ENCODE measurements at places on chromosomes 5 and 9.

DNA sequence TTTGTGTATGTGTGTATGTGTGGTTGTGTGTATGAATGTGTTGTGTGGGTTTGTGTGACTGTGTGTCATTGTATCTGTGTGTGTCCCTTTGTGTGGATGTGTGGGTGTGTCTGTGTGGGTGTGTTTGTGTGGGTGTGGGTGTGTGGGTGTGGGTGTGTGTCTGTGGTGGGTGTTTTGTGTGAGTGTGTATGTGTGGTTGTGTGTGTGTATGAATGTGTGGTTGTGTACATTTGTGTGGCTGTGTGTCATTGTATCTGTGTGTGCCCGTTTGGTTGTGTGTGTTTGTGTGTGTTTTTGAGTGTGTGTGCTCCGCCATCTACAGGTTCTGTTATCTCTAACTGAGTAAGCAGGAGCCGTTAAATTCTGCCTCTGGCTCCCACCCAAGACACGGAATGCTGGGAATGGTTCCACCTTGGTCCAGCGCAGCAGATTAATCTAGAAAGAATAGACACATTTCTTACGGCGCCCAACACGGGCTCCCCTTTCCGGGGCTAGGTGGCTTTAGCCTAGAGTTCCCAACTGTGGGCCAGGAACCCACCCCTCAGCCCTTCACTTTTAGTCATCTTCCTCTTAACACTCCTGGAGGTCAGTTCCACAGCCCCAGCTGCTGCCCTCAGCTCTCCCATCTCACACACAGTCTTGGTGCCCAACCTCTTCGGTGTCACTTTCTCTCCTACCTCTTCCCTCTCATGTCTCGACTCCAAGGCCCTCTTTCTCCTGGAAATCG is 197.1 kb downstream of the TTLL11 start:
- no peak for DNase-seq

GRCh38 chr9:9924376-9924775 is 688.4 kb downstream of the PTPRD start:
- DNase-seq: no peak

DNA sequence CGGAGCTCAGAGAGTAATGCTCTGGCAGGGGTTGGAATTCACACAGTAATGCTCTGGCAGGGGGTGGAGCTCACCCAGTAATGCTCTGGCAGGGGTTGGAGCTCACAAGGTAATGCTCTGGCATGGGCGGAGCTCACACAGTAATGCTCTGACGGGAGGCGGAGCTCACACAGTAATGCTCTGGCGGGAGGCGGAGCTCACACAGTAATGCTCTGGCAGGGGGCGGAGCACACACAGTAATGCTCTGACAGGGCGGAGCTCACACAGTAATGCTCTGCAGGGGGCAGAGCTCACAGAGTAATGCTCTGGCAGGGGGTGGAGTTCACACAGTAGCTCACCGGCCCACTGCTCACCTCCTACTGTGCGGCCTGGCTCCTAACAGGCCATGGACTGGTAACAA is 47.2 kb upstream of the LPCAT1 start:
- no peak for DNase-seq

DNA sequence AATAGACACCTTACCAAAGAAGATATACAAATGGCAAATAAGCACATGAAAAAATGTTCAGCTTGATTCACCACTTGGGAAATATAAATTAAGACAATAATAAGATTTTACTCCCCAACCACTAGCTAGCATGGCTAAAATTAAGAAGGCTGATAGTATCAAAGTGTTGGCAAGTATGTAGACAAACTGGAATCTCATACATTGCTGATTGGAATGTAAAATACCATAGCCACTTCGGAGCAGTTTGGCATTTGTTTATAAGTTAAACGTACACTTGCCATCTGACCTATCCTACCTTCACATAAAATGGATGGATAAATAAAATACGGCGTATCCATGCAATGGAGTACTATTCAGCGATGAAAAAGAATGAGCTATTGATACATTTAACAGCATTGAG is 129.2 kb downstream of the ZNF462 start:
- DNase-seq: no peak

DNA sequence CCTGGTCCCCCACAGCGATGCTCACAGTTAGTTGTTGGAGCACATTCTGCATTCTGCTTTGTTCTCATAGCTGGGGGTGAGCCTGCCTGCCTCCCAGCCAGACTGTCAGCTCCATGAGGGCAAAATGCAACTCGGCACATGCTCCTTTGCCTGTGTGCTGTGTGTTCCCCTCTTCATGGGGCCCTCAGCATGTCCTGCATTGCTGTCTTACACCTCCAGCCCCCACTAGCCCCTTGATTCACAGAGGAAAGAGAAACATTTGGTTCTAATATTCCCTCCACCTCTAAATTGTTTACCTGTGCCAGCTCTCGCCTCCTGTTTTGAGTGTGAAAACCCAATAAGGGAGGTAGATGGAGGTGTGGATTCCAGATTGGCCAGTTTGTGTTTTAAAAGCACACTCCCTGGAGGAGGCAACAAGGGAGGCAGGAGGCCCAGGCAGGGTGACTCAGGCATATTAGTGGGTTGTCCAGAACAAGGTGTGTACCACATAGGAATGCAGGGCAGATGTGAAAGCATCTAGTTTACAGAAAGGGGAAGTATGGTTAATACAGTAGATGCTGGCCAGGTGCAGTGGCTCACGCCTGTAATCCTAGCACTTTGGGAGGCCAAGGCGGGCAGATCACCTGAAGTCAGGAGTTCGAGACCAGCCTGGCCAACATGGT is 224.6 kb downstream of the AGTPBP1 start:
- no peak for DNase-seq

- no peak for DNase-seq
Measured at GRCh38 chr9:21507483-21507790, 25.3 kb upstream of the IFNE start.

DNA sequence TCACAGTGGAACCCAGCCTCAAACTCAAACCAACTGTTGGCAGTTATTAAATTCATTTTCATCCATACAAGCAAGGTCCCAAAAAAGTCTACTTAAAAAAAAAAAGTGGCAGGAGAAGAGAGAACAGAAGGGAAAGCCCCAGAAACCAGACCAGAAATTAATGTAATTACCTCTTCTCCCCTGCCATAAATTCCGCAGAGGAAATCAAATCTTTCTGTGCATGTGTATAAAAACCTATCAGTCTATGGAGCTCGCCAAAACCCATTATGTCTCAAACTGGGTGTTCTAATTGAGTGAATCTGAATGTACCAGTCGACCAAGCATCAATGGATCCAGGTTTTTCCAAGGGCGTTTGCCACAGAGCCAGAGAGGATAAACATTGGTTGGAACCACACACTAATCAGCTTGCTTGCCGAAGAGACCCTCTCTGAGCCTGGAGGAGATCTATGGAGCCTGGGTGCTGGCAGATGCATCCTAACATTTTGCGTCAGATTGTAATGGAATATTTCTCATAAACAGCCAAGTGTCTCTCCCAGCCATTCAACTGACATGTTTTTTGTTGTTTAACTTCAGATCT is 7.9 kb upstream of the HAND1 start:
- DNase-seq: no peak

GRCh38 chr5:9851458-9851857 is 221.3 kb upstream of the TAS2R1 start:
- no peak for DNase-seq
